Esophagus mucosa (tissue), 1 donor: ENCODE measurements at places on chromosomes 7 and 10. TPM values are rescaled to one million over a fixed set of nuclear protein-coding genes. Genes with fewer than 3 reads are reported as not detected.

The CLEC2L gene
- not detected for total RNA-seq

The ENKUR gene
- total RNA-seq = not detected

The HKDC1 gene
- 0.04 TPM for total RNA-seq

The COL13A1 gene
- total RNA-seq = 0.92 TPM

The MYH16 gene
- total RNA-seq = not detected

The OR2A12 gene
- total RNA-seq = not detected
